ENCODE measurements at places on chromosomes 13 and 19.

- no peak for DNase-seq
These were observed 203.0 kb downstream of the DIAPH3 start for GRCh38 chr13:59960683-59961082.

- DNase-seq: no peak
These were observed 34.1 kb upstream of the GAS6 start for GRCh38 chr13:113897966-113898365.

DNA sequence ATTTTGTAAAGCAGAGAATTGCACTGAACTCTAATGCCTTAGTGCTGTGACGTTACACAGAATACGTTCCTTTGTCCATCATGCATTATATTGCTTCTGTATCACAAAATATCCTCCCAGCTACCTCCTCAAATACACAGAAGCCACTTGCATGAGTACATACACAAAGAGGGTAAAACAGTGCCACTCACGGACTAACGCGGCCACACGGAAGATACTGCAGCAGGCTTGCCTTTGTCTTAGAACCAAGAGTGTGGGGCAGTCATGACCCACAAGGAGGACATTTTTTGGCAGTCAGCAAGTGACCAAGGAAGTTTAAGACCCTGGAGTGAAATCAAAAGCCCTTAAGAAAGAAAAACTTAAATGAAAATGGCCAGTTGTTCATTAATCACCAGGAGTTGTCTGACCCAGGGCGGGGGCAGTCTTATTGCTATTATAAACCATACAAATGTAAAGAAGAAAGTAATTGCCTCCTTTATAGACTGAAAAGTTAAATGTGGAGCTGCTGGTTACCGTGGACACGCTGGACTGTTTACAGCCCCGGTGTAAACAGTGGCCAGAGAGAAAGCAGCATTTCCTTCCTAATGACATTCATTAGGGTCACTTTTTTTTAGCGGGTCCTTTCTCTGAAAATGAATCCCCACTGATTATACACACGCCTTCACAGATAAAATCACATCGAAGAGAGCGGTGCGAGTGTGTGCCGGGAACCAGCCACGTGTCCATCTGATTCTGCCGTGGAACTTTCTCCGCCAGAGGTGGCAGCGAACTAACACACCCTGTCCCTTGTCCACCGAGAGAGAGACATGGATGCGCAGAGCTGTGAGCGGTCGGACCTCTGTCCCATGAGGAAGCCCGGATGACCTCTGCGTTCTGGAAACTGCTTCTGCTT lies 66.8 kb downstream of the SOX1 start:
- no peak for DNase-seq

DNA sequence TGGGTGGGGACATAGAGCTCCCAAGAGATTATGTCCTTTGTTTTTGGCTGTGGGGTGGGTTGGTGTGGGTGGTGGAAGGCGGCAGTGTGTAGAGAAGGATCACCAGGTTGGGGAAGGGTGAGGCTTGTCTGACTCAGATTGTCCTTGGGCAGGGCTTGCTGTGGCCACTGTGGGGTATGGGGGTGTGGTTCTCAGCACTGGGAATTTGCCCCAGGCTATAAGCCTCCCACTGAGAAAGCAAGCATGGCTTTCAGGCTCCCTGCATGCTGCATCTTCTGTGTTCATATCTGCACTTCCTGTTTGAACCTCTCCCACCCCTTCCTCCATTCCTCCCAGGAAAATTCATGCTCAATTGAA lies 34.9 kb downstream of the DNAJC15 start:
- DNase-seq: peak; percentile 96

- no peak for DNase-seq
These were observed 135.9 kb downstream of the URI1 start for GRCh38 chr19:30077851-30078355.

- no peak for DNase-seq
These were observed 336.1 kb downstream of the GPC6 start for GRCh38 chr13:93562676-93563075.
